ENCODE measurements at places on chromosomes 11 and 22.

DNA sequence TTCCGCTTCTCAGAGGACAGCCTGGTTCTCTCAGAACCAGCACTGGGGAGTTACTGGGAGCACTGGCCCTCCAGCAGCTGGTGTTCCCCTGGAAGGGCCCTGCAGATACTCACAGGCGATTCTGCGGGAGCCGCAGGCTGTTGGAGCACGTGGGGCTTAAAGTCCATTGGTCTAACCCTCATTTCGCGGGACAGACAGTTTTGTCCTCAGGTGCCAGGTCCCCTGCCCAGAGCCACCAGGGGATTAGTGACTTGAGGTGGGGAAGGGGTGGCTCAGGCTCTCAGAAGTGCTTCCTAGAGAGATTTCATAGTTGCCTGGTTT is 53.9 kb downstream of the CACNA1I start:
- no peak for DNase-seq

DNA sequence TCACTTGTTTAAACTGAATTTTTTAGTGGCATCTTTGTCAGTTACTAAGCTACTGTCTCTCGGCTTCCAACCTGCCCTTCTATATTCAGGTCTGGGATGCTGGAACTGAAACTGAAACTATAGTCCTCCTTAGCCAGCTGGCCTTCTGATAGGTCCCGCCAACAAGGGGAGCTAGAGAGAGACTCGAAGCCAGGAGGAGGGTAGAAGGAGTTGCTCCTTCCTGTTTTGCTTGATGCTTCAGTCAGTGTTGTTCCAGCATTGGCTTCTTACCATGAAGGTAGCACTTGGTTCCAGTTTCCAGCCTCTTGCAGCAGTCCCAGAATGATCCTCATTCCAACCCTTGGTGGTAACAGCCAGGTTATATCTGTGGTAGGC is 32.9 kb upstream of the HORMAD2 start:
- no peak for DNase-seq

DNA sequence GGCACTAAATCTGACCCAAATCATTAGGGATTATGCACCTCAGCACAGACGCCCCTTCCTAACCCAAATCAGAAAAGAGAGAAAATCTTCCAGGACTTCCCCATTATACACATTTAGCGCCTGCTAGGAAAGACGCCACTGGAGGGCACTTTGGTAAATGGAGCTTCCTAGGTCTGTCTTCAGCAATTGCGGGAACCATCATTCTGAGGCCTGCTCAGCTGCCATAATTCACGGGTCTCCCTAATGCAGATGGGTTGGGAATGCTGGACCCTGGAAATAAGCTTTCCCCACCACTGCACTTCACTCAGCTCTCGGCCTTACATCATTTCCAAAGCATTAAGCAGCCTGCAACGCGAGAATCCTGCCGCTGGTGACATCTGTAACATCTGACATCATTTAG is 86.2 kb upstream of the OPCML start:
- no peak for DNase-seq

- DNase-seq = peak; percentile 61
Observed at GRCh38 chr11:64844330-64845128, at the start of gene CDC42BPG. Gene CDC42BPG, minus strand, starts transcription at chr11:64844653. Its CDS starts 84 bp downstream, at chr11:64844569.

DNA sequence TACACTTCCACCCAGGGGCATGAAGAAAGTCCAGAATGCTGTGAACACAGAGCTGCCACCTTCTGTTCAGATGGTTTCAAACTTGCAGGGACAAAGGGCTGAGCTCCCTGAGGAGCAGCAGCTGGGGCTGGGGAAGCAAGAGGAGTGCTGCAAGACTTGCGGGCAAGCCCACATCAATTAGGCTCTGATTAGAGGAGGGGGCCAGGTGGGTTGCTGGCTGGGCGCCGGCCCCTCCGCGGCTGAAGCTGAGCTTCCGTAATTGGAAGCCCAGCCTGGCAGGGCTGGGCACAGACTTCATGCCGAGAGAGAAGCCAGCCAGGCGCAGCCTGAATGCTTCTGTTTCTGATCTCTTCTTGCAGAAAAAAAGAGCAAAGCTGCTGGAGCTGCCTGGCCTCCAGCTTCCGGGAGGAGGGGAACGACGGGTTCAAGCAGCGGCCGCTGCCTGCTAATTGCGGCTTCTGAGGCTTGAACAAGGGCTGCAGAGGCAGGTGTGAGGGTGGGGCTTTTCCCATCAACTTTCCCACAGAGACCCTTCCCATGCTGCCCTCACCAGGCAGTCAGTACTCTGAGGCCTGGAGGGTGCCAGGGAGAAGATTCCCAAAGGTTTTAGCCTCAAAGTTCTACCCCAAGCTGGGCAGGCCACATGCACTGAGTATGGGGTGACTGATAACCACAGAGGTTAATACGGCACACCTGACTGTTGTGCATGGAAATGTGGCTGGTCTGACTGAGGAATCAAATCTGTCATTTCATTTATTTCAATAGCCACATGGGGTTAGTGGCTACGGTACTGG is 91.1 kb upstream of the LMO1 start:
- DNase-seq = no peak

GRCh38 chr22:44151676-44152075 is 29.0 kb upstream of the PARVG start:
- peak; percentile 53 for DNase-seq

GRCh38 chr22:36461665-36462649 is 19.5 kb downstream of the TXN2 start:
- DNase-seq = peak; percentile 80

- DNase-seq = no peak
Observed at GRCh38 chr11:71145988-71146824, 106.2 kb downstream of the SHANK2 start.

- no peak for DNase-seq
Observed at GRCh38 chr11:75035256-75035655, 46.5 kb downstream of the NEU3 start.

DNA sequence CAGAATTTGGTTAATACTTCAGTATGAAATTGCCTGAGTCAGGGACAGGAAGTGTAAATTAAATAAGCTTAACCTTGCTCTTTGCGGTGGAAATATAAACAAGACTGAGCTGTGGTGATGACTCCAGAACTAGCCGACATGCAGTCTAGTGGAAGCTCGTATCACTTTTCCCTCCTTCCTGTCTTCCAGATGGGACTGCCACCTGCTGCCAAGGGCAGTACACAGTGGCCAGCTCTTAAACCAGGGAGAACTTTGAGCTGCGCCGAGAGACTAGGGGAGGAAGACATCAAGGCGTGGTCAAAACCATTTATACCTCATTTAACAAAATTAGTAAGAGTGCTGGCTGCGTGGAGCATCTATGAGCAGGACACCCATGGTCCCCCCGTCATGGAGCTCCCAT is 31.3 kb upstream of the CTTN start:
- DNase-seq = no peak

- peak; percentile 41 for DNase-seq
Observed at GRCh38 chr11:9263840-9264315, 1.3 kb downstream of the DENND5A start.

DNA sequence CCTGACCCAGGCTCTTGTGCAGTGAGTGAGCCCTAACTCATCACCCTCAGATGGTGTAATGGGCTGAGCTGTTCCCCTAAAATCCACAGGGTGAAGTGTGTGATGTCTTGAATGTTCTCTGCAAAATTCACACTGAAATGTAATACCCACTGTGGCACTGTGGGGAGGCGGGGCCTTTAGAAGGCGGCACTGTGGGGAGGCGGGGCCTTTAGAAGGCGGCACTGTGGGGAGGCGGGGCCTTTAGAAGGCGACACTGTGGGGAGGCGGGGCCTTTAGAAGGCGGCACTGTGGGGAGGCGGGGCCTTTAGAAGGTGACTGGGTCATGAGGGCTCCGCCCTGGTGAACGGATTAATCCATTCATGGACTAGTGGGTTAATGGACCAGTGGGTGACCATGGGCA is 33.0 kb downstream of the CHID1 start:
- no peak for DNase-seq

- no peak for DNase-seq
Observed at GRCh38 chr11:61357233-61357893, 4.3 kb downstream of the CYB561A3 start.

DNA sequence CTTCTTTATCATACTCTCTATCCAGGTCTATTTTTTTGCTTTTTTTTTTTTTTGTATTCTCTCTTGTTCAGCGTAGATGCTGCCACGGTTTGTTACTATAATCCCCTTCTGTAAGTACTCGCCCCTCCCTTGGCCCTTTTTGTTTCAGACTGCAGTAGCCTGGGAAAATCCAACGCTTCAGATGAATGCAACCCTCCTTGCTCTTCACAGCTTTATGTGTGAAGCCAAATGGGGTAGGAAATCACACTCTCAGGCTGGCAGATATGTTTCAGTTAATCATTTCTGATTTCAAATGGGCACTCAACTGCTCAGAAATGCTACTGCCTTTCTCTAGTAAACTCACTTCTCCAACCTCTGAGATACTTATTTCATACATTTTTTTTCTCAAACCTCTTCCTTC is 149.1 kb downstream of the LARGE1 start:
- no peak for DNase-seq
